ENCODE measurements at places on chromosomes 11 and 22.
A peak's percentile ranks its signal among the peaks of the same experiment; 100 is the strongest.

- DNase-seq, result peak; percentile 58
These were observed 1.4 kb downstream of the FDX1 start for GRCh38 chr11:110431051-110431672.

DNA sequence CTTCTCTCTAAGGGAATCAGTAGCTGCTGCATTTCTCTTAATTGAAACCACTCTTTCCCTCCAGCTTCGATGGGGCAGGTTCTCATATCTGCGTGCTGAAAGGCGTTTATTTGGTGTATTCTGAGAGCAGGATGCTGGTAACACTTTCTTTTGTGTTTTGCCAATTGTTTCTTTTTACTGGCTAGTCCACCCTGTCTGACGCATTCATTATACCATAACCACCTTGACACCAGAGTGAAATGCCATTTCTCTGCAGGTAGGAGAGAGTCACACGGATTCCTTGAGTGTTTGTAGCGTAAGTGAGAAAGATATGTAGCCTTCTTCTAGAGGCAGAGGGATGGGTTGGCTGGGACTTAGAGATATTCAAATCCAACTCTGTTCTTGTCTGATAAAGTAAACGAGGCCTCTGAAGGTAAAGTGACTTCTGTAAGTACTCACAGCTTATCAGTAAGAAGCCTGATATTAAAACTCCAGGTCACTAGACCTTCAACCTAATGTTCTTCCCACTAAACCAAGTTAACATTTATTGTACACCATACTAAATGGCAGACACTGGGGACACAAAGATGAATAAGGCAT, 21.4 kb downstream of the CD44 start:
- DNase-seq, result no peak

DNA sequence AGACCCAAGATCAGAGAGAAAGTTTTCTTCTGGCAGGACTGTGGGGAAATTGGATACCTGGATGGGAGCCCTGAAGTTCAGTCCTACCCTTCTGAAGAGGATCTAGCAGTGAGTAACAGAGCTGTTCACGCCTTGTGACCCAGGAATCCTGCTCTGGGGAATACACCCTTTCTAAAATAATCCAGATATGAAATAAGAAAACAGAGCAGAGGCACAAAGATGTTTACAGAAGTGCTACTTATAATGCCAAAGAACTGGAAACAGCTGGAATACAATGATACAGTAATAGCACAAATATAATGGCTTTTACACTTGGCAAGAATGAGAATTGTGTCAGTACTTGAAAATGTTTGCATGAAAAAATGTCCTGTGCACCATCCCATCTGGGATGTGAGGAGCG, 304.0 kb upstream of the NARS2 start:
- DNase-seq, result no peak

- DNase-seq, result no peak
These were observed 32.1 kb downstream of the ATXN10 start for GRCh38 chr22:45703758-45704157.

GRCh38 chr11:120126620-120127019, 11.3 kb downstream of the TRIM29 start:
- DNase-seq, result no peak

DNA sequence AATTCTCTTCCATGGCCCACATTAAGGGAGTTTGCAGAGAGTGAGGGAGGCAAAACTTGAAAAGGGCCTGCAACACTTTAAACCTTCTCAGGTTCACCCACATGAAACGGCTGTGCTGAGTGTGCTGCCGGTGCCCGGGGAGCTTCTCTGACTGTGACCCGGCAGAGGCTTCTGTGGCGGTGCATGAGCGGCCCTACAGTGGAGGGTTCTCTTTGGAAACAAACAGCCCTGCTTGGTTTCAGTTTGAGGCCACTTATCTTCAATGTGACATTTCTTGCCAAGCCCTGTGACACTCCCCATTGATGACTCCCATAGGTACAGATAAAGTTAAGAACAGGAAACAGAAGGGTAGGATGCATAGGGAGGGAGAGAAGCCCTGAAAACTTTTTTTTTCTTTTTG, 31.8 kb downstream of the FAM118A start:
- DNase-seq, result no peak

DNA sequence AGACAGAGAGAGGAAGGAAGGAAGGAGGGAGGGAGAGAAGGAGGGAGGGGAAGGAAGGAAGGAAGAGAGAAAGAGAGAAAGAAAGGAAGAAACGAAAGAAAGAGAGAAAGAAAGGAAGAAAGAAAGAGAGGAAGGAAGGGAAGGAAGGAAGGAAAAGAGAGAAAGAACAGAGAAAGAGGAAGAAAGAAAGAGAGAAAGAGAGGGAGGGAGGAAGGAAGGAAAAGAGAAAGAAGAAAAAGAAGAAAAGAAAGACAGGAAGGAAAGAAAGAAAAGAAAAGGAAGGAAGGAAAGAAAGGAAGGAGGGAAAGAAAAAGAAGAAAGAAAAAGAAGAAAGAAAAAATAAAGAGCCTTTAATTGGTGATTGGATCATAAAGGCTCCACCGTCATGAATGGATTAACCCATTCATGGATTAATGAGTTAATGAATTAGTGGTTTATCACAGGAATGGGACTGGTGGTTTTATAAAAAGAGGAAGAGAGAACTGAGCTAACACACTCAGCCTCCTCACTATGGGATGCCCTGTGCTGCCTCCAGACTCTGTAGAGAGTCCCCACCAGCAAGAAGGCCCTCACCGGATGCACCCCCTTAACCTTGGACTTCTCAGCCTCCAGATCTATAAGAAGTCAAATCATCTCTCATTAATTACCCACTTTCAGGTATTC, 9.0 kb upstream of the PLAAT2 start:
- DNase-seq, result no peak

GRCh38 chr22:22849640-22850610, 37.7 kb upstream of the IGLL5 start:
- no peak for DNase-seq

DNA sequence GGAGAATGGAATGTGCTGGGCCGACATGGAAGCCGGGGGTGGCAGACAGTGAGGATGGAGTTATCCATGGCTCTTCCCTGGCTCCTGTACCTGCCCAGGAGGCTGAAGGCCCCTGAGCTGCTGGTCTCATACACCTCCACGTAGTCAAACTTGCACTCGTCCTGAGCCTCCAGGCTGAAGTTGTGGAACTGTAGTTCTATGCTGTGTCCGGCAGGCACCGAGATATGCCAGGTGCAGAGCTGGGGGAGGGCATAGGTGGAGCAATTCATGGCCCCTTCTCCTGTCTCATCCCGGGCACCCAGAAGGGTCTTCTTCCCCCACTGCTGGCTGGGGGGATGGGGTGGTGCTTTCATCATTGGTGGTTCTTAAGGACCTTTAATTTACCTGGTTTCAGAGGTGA, 2.8 kb downstream of the MFRP start:
- no peak for DNase-seq

DNA sequence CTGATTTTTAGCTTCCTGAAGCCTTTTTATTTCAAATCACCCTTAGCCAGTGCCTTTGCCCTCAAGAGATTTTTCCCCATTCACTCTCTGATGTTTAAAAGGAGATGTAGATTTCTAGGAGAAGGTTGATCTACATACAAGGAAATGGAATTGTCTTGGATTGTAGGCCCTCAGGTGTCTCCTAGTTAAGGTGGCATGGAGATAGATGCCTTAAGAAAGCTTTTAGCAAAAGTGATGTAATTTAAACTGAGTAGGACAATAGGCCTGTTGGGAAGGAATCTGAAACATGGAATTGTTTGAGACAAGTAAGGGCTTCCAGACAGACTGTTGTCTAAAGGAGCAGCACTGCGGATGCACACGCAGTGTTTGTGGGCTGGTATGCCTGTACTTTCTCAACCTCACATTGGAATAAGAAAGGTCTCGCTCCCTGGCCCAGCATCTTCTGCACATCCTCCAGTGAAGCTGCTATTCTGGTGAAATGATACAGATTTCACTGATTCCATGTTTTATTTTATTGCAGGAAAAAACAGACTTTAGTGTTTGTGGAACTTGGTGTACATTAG, 69.8 kb upstream of the SLC25A18 start:
- DNase-seq, result no peak

GRCh38 chr11:117855186-117855845, 21.1 kb downstream of the FXYD6 start:
- DNase-seq, result no peak

GRCh38 chr11:105132716-105133511, 6.7 kb downstream of the CARD18 start:
- no peak for DNase-seq

DNA sequence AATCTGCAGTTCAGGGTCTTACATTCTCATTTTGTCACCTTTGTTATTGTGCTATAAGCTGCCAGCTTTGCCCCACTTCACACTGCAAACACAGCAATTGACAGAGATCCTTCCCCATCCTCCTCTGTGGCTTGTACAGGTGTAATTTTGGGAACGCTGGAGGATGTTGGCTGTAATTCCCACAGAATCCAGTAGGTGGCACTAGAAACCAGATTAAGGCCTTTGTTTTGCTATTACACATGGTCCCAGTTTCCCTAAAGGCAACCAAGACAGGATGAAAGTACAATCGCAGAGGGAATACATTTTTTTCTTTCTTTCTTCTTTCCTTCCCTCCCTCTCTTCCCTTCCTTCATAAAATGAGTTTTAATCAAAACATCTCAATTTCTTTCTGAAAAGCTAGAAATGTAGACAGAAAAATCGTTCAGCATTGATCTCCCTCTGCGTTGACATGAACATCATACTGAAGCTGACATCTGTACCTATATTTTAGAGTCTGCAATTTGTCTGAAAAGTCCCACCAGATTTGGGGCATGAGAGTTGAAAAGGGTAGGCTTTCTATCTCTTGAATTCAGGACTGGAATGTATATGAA, 21.3 kb upstream of the NELL1 start:
- DNase-seq, result peak; percentile 78

DNA sequence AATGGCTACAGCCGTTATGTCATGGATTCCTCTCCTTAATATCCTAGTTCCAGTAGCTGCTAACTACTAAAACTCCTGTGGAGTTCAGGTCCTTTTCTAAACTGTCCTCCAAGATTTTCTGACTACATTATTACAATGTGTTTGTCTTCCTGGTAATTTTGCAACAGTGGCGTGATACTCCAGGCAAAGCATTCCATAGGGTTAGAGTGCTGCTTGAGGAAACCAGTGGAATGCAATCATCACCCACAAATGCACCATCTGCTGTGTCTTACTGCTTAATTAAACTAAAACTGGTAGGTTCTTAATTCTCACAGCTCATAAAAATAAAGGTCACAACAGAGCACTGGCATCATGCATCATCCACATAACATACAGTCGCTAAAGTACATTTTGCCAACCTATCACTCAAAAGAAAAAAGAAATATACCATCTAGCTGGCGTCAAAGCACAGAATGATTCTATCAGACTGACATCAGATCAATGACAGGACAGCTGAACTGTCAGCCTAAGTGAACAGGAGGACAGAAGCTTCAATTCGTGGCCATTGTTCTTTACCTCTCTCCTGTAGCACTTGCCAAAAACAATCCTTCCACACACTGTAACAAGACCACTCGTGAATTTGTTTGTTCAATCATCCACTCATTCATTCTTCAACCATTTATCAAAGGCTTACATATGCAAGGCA, 182.5 kb downstream of the CADM1 start:
- peak; percentile 24 for DNase-seq

DNA sequence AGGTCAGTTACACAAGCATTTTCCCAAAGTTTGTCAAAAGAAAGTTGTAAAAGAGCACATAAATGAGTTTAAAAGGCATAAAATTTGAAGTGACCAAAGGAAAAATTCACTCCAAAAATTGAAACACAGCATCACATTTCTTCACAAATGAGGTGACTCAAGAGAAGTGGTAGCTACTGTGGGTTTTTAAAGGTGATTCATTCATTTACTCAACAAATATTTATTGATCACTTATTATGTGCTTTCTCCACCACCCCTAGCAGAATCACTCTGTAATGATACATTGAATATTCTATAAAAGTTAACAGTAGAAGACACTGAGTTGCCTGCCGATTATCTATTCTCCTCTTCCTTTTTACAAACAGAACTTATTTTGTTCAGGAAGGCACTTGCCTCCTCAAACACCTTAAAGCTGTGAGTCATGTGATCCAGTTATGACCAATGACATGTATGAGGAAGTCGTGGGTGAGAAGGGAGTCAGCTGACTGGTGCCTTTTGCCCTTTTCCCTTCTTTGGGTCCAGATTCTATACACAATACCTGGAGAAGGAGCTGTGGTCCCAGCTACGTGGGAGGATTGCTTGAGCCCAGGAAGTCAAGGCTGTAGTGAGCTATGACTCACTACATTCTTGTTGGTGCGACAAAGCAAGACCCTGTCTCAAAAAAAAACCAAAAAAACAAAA, 67.7 kb upstream of the CLNS1A start:
- no peak for DNase-seq

DNA sequence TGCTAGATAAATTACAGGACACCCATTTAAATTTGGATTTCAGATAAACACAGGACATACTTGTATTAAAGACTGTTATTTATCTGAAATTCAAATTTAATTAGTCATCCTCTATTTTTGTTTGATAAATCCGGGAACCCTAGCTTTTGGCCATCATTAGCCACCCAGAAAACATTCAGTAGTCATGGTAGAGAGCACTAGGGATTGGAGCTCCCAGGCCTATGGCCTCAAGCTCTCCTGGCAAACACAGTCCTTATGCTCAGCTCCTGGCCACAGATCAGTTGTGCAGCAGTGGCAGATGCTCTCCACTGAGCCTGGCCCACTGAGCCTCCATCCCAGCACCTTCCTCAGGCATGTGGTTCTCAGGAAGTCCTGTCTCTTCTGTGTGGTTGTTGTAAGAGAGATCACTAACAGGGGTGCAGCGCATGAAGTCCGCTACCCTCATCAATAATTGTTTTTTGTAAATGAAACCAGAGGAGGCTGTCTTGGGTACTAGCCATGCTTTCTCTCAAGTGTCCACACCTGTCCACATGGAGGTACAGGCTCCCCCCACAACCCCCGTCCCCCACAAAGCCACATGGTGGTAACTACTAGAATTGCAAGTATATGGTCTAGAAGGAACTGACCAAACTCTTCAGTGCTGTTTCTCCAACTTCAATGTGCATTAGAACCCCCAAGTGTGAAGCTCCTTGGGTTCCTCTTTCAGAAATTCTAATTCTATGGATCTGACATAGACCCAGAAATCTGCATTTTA, 1.1 kb upstream of the IRAG1 start:
- DNase-seq, result no peak

- no peak for DNase-seq
These were observed 28.3 kb downstream of the NECTIN1 start for GRCh38 chr11:119700536-119701346.

- DNase-seq, result no peak
These were observed 111.0 kb downstream of the RAB38 start for GRCh38 chr11:88064097-88064705.

- no peak for DNase-seq
These were observed 20.7 kb upstream of the CPT1A start for GRCh38 chr11:68862421-68862820.

DNA sequence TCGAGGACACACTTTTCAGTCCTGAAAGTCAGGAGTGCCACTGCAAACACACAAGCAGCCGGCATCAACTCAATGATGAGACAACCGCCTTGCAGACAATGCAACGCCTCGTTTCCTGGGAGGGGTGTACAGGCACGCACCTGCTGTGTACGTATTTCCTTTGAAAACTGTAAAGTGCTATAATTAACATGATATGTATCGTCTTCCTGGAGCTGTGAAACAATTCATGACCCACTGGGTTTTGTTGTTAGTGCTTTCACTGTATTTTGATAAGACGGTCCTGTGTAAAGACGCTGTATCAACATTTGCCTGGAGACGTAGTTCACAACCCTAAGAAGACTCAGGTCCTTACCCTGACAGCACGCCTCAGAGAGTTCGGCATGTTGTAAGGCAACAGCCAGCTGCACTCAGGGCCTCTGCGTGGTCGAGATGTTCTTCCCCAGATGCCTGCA, 105.7 kb upstream of the ANO1 start:
- DNase-seq, result no peak

- DNase-seq, result no peak
These were observed 25.0 kb downstream of the CASP12 start for GRCh38 chr11:104873252-104873651.
